ENCODE measurements at places on chromosomes 1 and 21.

GRCh38 chr1:1432951-1433803, 2.3 kb upstream of the VWA1 start:
- DNase-seq, result peak; percentile 69

DNA sequence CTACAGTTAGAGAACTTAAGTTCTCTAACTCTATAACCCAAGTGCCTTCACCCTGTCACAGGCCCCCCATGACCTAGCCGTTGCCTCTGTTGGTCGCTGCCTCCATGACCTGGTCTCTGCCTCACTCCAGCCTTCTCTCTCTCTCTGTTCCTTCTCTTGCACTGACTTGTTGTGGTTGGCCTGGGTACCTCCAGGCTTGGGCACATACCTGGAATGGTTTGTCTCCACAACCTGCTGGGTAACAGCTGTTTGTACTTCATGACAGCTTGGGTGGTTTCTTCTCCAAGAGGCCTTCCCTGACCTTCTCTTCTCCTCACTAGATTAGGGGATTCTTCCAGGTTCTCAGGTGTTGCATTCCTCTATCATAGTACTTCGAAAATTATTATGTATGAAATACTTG, 371.6 kb upstream of the USP24 start:
- no peak for DNase-seq

GRCh38 chr1:212951947-212952640, 1.8 kb downstream of the VASH2 start:
- DNase-seq, result no peak

DNA sequence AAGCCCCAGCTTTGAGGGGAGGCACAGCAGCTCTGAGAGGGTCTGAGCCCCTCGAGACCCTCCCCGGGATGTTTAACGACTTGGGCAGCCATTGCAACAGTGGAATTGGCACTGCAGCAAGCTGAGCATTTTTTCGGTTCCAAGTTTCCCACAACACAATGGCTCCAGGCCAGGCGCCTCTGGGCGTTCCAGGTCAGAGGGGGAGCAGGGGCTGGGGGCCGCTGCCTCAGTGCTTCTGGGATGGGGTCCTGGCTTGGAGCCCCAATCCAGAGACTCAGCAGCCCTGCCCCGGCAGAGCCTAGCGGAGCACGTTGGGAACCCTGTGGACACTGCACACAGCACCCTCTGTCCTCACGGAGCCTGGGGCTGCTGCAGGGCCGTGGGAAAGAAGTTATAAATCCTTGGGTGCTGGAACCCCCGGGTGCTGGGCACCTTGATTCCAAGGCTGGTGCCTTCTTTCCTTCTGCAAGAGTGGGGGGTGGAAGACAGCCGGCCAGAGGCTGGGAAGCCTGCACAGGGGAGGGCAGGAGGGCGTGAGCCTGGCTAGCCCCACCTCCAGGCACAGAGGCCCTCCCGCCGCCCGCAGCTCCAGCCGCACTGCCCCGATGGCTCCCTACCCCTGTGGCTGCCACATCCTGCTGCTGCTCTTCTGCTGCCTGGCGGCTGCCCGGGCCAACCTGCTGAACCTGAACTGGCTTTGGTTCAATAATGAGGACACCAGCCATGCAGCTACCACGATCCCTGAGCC, 50.1 kb downstream of the COL18A1 start:
- DNase-seq, result no peak

GRCh38 chr1:45015683-45016082, 3.6 kb downstream of the UROD start:
- no peak for DNase-seq

DNA sequence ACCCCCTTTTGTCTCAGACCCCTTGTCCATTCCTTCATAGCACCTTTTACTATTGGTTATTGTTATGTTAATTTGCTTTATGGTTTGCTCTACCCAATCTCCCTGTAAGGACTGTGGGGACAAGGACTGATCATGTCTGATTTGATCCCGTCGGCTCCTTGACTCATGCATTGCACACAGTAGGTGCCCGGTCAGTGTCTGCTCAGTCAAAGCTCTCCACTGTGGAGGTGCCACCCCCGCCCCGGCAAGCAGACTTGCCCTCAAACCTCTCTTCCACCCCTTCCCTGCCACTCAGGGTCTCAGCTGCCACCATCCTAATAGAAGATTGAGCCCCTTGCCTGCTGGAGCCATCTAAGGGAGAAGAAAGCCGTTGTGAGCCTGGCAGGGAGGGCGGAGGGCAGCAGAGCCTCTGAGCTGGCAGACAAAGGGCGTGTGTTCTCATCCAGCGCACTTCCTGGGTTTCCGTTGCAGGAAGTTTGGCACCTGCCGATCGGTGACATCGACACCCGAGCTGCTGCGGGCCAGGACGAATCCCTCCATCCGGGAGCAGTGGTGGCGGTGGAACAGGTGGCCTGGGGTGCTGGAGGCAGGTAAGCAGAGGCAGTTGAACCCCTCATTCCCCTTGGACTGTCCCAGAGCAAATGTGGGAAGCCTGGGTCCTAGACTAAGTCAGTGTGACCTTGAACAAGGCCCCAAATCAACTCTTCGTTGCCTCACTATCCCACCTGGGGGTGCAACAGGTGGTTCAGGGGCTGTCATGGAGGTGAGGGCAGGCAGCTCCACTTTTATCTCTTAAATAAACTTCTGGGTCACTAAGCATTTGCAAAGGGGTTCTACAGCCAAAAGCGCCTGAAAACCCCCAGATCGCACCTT, 2.2 kb upstream of the FBLIM1 start:
- no peak for DNase-seq

DNA sequence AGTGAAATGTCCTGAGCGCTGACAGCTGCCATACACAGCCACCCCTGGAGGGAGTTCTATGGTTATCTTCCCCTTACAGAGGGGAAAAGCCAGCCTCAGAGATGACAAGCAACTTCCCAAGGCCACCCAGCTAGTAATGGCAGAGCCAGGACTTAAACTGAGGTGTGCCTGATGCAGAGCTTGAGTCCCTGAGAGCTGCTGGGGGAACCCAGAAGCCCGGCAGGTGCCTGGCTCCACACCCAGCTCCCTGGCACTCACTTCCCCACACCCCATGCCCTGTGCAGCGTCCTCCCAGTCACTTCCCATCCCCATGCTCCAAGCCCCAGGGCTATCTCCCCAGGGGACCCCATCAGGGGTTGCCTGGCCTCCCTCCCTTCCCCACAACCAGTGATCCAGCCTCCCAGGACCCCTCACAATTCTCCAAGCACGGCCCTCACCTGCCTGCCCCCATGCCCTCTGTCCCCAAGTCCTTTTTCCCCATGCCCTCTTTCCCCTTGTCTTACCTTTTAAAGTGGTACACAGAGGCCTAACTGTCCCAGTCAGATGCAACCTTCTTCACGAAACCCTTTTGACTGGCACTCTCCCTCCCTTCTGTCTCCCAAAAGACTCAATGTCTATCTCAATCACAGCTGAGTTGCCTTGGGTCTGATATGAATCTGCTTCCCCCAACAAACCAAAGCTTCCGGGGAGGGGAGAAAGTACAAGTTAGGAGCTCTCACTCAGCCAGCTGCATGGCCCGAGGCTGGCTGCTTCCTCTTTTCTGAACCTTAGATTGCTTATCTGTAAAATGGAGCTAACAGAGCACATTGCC, 39.8 kb upstream of the LRP8 start:
- no peak for DNase-seq

- DNase-seq, result peak; percentile 75
These were observed at the start of gene EFNA1 for GRCh38 chr1:155127105-155127966. Gene EFNA1, plus strand, starts transcription at chr1:155127876. Its CDS starts 102 bp downstream, at chr1:155127978.

GRCh38 chr1:14660801-14661200, 62.3 kb downstream of the KAZN start:
- DNase-seq, result peak; percentile 62

GRCh38 chr1:16063226-16063829, 10.1 kb downstream of the FAM131C start:
- no peak for DNase-seq

DNA sequence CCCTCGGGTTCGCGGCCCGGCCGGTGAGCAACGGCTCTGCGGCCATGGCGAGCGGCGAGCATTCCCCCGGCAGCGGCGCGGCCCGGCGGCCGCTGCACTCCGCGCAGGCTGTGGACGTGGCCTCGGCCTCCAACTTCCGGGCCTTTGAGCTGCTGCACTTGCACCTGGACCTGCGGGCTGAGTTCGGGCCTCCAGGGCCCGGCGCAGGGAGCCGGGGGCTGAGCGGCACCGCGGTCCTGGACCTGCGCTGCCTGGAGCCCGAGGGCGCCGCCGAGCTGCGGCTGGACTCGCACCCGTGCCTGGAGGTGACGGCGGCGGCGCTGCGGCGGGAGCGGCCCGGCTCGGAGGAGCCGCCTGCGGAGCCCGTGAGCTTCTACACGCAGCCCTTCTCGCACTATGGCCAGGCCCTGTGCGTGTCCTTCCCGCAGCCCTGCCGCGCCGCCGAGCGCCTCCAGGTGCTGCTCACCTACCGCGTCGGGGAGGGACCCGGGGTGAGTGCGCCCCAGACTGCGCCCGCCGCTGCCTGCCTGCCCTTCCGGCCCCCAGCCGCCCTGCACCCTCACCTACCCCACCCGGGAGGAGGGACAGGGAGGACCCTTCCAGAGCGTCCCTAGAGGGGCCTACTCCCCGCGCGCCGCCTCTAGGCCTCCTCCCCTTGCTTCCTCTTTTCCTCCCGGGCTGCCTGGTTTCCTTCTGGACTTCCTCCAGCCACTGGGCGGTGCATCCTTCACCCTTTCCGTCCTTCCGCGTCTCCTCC, at the start of gene RNPEP:
Gene RNPEP (plus strand): TSS at position 26 of the 757 bp plus-strand sequence. CDS start 19 bp downstream, at position 45.
- DNase-seq, result peak; percentile 69

- no peak for DNase-seq
These were observed 35.9 kb upstream of the ATP1B1 start for GRCh38 chr1:169070547-169070946.

- no peak for DNase-seq
These were observed 168.9 kb downstream of the LMO4 start for GRCh38 chr1:87497380-87498203.

- DNase-seq, result no peak
These were observed 33.2 kb downstream of the WNT3A start for GRCh38 chr1:228039986-228040385.

- no peak for DNase-seq
These were observed 32.4 kb downstream of the CDK18 start for GRCh38 chr1:205536759-205537361.

DNA sequence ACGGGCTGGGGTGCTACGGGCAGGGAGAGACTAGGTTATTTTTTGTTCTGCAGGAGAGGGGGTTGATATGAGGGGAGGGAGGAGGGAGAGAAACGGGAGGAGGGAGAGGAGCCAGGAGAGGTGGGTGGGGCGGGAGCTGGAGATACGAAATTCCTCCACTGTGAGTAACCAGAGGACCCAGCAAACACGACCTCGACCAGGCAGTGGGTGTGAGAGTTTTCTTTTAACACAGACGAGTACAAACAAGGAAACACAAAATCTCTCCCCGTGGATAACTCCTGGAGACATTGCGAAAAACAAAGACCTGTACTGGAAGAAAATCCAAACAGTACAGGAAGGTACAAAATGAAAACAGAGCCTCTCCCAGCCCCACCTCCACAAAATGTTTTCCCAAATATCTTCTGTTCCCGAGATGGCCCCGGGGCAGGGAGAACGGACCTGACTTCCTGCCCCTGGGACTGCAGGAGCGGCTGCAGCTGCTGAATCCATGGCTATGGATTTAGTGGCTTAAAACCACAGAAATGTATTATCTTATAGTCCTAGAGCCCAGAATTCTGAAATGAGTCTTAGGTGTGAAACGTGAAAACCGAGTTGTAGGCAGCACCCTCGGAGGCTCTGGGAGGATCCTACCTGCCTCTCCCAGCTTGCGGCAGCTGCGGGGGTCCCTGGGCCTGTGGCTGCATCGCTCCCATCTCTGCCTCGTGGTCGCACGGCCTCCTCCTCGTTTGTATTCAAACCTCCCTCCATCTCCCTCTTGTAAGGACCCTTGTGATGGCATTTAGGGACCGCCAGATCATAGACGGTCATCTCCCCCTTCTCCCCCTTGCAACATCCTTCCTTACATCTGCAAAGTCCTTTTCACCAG, 82.2 kb downstream of the RIPK4 start:
- no peak for DNase-seq

- no peak for DNase-seq
These were observed 31.2 kb downstream of the PRKCZ start for GRCh38 chr1:2081326-2081885.

DNA sequence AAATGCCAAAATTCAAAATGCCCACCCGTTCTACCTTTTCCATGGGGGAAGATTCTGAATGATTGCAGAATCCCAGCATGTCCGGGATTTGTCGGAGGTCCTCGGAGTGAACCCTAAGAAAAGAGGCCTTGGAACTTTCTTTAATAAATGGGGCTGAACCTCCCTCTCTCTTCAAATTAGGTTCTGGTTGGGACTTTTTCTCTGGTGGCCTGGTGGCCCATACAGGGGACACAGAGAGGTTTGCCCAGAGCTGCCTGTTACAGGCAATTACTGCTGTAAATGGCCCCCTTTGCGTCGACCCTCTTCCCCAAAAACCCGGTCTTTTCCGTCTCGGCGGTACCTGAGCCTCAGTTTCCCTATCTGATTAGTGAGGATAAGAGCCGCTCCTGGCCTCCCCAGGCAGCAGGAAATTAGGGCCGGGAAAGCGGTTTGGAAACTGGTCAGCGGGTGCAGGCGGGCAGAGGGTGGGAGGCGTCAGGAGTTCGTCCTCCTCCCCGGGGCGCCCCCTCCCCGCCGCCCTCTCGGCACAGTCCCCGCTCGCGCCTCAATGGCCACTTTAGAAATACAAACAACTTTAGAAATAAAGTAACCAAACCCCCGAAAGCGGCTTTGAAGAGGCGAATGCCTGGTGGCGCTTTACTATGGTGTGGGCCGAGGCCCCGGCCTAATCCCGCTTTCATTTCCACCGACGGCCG, 15.6 kb downstream of the PAX7 start:
- DNase-seq, result no peak

DNA sequence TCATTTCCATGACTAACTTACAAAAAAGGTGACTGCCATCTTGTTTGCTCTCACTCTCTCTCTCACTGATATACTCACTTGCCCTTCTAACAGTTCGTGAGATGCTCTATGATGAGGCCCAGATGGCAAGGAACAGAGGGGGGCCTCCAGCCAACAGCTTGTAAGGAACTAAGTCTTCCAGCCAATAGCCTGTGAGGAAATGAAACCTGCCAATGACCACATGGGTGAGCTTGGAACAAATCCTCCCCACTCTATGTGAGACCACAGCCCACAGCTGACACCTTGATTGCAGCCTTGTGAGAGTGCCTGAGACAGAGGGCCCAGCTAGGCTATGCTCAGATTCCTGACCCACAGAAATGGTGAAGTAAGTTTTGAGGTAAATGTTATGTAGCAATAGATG, 153.7 kb downstream of the HHIPL2 start:
- no peak for DNase-seq

DNA sequence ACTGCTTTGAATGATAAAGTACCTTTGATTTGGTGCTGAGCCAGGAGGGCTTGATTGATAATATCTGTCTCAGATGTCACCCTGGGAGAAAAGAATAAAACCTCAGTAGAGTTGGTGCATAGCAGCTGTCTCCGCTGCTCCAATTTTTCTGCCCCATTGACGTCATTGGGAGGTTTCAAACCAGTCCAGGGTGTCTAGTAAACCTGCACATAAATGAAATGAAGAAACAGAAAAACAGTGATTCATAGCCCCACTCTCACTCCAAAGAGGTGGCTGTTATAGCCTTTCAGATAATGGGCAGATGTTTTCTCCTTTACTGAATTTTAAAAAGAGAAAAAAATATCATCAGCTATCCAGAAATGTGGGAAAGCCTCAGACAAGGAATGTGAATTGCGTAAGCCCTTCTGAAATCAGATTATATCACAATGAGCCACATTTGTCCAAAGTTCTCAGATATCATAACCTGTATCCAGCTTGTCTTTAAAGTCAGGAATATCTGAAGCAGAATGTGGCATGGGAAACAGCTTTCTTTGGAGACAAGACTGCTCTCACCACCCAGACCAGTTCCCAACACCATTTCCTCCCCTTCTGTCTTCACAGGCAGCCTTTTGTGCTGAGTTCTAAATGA, 351.3 kb upstream of the SGIP1 start:
- no peak for DNase-seq

GRCh38 chr1:60972841-60973364, 109.5 kb upstream of the NFIA start:
- no peak for DNase-seq
